Aorta (tissue), 5 donors: ENCODE measurements at places on chromosomes 13 and 19. TPM values are rescaled to one million over a fixed set of nuclear protein-coding genes. Genes with fewer than 3 reads are reported as not detected.

DNA sequence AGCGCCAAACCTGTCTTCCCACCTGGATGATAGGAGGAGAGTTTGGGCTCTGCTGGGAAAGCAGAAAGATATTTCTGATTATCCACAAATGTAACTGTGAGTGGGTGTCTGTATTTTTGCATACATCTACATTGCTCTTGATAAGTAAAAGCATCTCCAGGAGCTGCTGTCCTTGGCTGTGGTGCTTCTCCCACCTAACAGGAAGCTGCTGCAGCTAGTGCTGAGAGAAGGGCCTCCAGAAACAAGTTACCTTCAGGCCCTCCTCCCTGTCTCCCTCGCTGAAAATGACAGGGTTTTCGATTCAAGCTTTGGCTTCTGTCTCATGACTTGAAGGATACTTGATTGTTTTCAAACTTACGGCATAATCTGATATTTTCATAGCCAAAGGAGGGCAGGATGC lies 90.1 kb downstream of the FOXO1 start:
- H3K27me3 ChIP-seq: no peaks in the 10 kb centered on the region
- no peaks in the 10 kb centered on the region for H3K36me3 ChIP-seq
- H3K4me1 ChIP-seq: peaks cover 13% of the 10 kb centered on the region
- no peak overlapping the region for H3K4me3 ChIP-seq
- no peak overlapping the region for H3K27ac ChIP-seq
- no peak for DNase-seq

Gene SYCN
- not detected for total RNA-seq

- no peaks in the 10 kb centered on the region for H3K27me3 ChIP-seq
- no peak for DNase-seq
- H3K4me3 ChIP-seq: no peak overlapping the region
- H3K36me3 ChIP-seq: no peaks in the 10 kb centered on the region
- no peak overlapping the region for H3K27ac ChIP-seq
- H3K4me1 ChIP-seq: no peaks in the 10 kb centered on the region
Observed at GRCh38 chr19:8850488-8850887, 18.3 kb downstream of the MBD3L1 start.

DNA sequence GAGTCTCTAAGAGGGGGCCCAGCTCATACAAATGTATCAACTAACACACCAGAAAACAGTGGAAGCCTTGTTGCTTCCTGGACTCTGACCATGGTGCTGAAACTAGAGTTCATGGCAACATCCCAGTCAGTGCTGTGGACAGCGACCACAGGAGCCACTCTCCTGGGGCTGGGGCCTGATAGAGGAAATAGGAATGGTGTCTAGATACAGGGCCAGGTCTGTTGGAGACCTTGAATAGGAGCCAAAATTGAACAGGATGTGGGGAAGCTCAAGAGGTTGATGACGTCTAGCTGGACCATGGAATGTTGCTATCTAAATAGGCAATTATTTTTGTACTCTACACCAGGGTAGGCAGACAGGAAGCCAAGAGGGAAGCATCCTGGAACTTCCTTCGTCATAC lies 21.7 kb downstream of the LILRB4 start:
- H3K27me3 ChIP-seq: no peaks in the 10 kb centered on the region
- H3K4me3 ChIP-seq: no peak overlapping the region
- no peak overlapping the region for H3K27ac ChIP-seq
- no peaks in the 10 kb centered on the region for H3K4me1 ChIP-seq

Gene TEX101
- not detected for total RNA-seq

Gene CCDC70
- total RNA-seq: not detected

DNA sequence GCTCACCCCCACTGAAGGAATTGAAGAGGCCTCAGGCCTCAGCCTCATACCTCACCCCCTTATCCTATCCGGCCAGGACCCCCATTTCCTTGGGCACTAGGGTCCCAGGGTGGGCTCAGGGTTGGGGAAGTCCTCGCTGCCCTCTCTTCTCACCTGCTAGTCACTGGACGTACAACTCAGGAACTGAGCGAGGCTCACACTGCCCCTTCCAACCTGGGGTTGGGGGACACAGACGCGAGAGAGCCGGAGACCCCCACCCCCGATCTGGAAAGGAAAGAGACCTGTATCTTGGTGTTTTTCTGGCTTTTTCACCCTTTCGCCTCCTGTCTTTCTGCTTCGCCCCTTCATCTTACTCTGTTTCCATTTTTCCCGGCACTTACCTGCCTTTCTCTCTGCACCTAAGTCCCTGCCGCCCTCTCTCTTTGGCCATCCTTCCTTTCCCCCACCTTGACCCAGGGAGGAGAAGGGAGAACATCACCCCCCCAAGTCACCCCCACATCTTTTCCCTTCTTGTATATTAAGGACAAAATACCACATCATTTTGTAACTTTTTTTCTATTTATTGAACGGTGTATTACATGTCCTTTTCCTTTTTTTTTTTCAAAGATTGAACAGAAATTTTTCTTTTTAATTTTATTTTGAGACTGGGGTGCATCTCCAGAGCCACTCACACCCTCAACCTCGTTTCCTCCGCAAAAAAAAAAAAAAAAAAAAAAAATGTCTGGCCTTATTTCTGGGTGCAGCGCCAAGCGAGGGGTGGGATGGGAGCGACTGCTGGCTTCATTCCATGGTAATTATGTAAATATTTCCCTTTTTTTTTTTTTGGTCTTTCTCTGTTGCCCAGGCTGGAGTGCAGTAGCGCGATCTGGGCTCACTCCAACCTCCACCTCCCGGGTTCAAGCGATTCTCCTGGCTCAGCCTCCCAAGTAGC lies 36.6 kb downstream of the ZSWIM4 start:
- H3K27me3 ChIP-seq: no peaks in the 10 kb centered on the region
- H3K4me1 ChIP-seq: no peaks in the 10 kb centered on the region
- no peak overlapping the region for H3K27ac ChIP-seq
- peak; percentile 82 for DNase-seq
- no peaks in the 10 kb centered on the region for H3K36me3 ChIP-seq

- H3K27ac ChIP-seq: no peak overlapping the region
- H3K4me1 ChIP-seq: no peaks in the 10 kb centered on the region
- no peak for DNase-seq
- H3K36me3 ChIP-seq: no peaks in the 10 kb centered on the region
- H3K4me3 ChIP-seq: no peak overlapping the region
Observed at GRCh38 chr13:42355491-42356183, 83.7 kb downstream of the AKAP11 start.

- H3K36me3 ChIP-seq: no peaks in the 10 kb centered on the region
- peak overlapping the region; percentile 80 for H3K4me3 ChIP-seq
- no peaks in the 10 kb centered on the region for H3K27me3 ChIP-seq
- H3K27ac ChIP-seq: peak overlapping the region; percentile 41
- no peaks in the 10 kb centered on the region for H3K4me1 ChIP-seq
Observed at GRCh38 chr19:8320564-8321066, 560 bp downstream of the NDUFA7 start.

GRCh38 chr13:75771818-75772217 lies 135.7 kb downstream of the LMO7 start:
- H3K27me3 ChIP-seq: no peaks in the 10 kb centered on the region
- no peak overlapping the region for H3K4me3 ChIP-seq
- no peaks in the 10 kb centered on the region for H3K36me3 ChIP-seq
- no peak for DNase-seq

Gene COL4A2
- 693 TPM for total RNA-seq

DNA sequence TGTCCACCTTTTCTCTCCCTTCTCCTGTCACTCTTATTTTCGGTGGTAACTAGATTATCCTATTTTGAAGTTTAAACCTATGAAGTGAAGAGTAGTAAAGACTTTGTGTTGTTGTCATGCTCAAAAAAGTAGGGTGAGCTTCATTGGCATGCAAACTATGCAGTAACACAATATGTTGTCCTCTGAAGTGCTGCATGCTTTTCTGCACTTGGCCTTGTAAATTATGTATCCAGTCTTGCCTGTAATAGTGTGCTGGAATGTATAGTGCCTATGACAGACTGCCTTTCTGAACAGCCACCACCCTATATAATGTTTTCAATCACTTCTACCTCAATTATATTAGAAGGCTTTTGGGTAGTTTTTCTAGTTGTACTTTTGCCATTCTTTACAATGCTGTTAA lies 1198.2 kb upstream of the PCDH20 start:
- H3K27ac ChIP-seq: no peak overlapping the region
- no peak overlapping the region for H3K4me3 ChIP-seq
- H3K36me3 ChIP-seq: no peaks in the 10 kb centered on the region
- H3K4me1 ChIP-seq: no peaks in the 10 kb centered on the region

Gene GPR183
- 25.3 TPM for total RNA-seq

- H3K36me3 ChIP-seq: no peaks in the 10 kb centered on the region
- H3K4me1 ChIP-seq: peaks cover 1% of the 10 kb centered on the region
Observed at GRCh38 chr13:107139006-107139405, 571.1 kb upstream of the ARGLU1 start.

Gene RFPL4A
- not detected for total RNA-seq
